ENCODE measurements at places on chromosomes 6 and 20. TPM values are rescaled to one million over a fixed set of nuclear protein-coding genes. Genes with fewer than 3 reads are reported as not detected.

CASS4 gene
- total RNA-seq, result 3.7 TPM

DNA sequence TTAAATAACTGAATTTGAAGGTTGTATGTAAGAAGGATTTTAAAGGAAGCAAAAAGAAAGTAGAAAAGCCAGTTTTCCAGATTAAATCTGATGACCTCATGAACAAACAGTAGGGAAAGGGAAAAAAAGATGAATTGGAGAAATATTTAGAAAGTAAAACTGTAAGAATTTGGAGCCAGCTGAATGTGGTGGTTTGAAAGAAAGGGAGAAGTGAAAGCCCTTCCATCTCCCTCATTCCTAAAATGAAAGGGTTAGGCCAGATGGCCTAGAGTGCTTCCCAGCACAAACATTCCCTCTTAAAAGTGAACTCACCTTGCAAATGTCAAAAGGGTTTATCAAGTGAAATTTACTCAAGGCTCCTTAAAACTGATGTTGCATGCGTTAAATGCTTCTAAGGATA, 139.3 kb upstream of the COL21A1 start:
- no peak overlapping the region for H3K4me3 ChIP-seq
- no peaks in the 10 kb centered on the region for H3K4me1 ChIP-seq
- H3K27ac ChIP-seq, result no peak overlapping the region
- peaks cover 3% of the 10 kb centered on the region for H3K27me3 ChIP-seq
- no peak for DNase-seq

DNA sequence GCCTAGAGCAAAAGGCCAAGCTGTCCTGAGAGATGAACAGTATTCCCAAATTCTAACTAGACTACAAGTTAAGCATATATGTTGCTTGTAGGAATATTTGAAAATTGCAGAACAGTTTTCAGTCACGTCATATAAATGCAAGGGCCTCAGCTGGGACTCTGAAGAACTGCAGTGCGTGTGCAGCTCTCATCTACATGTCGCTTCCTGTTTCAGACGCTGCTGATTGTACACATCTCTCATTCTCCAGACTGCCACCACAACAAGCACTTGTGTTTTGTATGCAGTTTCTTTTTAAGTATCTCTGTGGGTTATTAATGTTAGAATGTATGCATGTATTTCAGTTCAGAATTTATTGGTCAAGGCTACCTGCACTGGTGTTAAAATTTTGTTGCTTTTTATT, 119.7 kb downstream of the MAP3K4 start:
- H3K27ac ChIP-seq, result peak overlapping the region; percentile 76
- peak; percentile 25 for DNase-seq
- H3K27me3 ChIP-seq, result no peaks in the 10 kb centered on the region
- peaks cover 64% of the 10 kb centered on the region for H3K36me3 ChIP-seq

DNA sequence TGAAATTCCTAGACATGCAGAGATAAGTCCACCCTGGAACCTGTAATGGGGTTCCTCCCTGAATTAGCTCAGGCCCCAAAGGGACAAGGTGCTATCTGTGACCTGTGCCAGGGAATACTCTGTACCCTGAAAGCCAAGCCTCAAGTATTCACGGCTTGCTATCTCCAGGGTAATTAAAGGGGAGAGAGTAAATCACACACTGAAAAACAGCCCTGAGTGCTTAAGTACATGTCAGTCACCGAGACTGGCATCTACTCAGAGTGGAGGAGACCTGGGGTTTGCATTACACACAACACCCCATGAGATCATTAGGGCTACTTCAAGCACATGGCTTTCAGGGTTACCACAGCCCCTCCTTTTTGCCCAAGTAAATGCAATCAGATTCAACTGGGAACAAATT, 188.1 kb downstream of the CD83 start:
- no peaks in the 10 kb centered on the region for H3K4me1 ChIP-seq
- no peak overlapping the region for H3K27ac ChIP-seq
- DNase-seq, result no peak
- no peaks in the 10 kb centered on the region for H3K27me3 ChIP-seq
- H3K4me3 ChIP-seq, result no peak overlapping the region
- no peaks in the 10 kb centered on the region for H3K36me3 ChIP-seq
